Pericardium fibroblast (primary cell): ENCODE measurements at places on chromosomes 2 and 18. TPM values are rescaled to one million over a fixed set of nuclear protein-coding genes. Genes with fewer than 3 reads are reported as not detected.

The SCYGR4 gene
- total RNA-seq, result not detected in 2 replicates

The CLEC4F gene
- not detected in 2 replicates for total RNA-seq

The MAP2 gene
- 6.8 and 14.4 TPM in 2 replicates for total RNA-seq

The RAB27B gene
- 0.93 and 1.9 TPM in 2 replicates for total RNA-seq

The UGT1A9 gene
- total RNA-seq, result not detected in 2 replicates

The MC2R gene
- total RNA-seq, result not detected in 2 replicates

The SERPINB12 gene
- total RNA-seq, result 0.12 TPM in 1 of 2 replicates, not detected in the other

The CCDC74B gene
- total RNA-seq, result 2.0 and 28.4 TPM in 2 replicates

The RUFY4 gene
- total RNA-seq, result not detected in 2 replicates

The MYL1 gene
- total RNA-seq, result 22.5 TPM in 1 of 2 replicates, not detected in the other

The HOXD8 gene
- total RNA-seq, result 1.2 and 5.0 TPM in 2 replicates

The ACP1 gene
- total RNA-seq, result 80.4 and 82.5 TPM in 2 replicates

The IMPA2 gene
- 22.8 and 36.1 TPM in 2 replicates for total RNA-seq

The APOB gene
- under 0.01 and 0.12 TPM in 2 replicates for total RNA-seq

The GAREM2 gene
- 2.8 and 4.7 TPM in 2 replicates for total RNA-seq

The HOXD12 gene
- not detected in 2 replicates for total RNA-seq

The CYP26B1 gene
- total RNA-seq, result 0.51 and 3.5 TPM in 2 replicates

The MBP gene
- total RNA-seq, result 12.9 and 16.1 TPM in 2 replicates
